ENCODE measurements at places on chromosomes 11 and 22.

DNA sequence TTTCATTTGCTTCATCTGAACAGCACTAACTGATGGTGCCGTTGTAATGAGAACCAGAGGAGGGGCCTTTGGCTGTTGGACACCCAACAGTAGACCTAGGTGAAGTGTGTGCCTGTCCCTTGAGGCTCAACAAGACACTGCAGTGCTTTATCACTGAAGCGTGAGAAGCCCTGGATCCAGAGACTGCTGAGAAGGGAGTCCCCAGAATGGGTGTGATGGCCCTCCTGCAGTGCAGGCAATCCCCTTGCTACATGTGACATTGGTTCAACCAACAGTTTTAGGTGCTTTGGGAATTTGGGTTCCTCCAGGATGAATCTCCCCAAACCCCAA, 125.6 kb downstream of the BRD1 start:
- no peak for DNase-seq

GRCh38 chr11:72038491-72038890, 39.8 kb downstream of the IL18BP start:
- no peak for DNase-seq

- no peak for DNase-seq
These were observed 189.3 kb downstream of the DBX1 start for GRCh38 chr11:19970944-19971343.

DNA sequence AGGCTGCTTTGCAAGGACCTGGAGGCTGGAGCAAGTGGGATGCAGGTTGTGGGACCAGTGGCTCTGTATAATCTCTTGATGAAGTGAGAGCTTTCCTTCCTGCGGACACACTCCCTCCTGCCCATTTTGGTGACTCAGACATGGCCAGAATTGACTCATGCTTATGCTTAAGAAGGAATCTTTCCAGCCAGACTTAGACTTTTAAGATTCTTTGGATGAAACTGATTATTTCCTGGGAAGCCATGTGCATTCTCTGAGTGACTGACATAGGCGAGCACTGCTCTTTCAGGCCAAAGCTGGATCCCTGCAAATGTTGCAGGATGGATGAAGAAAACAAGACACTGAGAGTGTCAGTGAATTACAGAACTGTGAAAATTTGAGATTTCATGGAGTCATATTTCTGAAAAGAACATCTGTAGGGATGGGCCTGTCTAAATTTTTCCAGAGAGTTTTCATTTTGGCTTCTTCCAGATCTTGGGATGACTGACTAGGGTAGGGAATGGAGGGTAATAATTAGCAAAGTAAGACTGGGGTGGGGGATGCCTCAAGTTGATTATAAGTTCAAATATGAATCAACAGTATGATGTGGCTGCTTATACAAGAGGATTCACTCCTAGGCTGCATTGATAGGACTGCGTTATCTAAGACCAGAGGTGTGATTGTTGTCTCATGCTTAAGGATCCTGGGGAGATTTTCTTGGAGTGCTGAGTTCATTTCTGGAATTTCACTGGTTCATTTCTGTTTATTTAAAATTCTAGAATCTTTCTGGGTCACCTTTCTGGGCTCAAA, 195.8 kb downstream of the HIPK3 start:
- DNase-seq = no peak

DNA sequence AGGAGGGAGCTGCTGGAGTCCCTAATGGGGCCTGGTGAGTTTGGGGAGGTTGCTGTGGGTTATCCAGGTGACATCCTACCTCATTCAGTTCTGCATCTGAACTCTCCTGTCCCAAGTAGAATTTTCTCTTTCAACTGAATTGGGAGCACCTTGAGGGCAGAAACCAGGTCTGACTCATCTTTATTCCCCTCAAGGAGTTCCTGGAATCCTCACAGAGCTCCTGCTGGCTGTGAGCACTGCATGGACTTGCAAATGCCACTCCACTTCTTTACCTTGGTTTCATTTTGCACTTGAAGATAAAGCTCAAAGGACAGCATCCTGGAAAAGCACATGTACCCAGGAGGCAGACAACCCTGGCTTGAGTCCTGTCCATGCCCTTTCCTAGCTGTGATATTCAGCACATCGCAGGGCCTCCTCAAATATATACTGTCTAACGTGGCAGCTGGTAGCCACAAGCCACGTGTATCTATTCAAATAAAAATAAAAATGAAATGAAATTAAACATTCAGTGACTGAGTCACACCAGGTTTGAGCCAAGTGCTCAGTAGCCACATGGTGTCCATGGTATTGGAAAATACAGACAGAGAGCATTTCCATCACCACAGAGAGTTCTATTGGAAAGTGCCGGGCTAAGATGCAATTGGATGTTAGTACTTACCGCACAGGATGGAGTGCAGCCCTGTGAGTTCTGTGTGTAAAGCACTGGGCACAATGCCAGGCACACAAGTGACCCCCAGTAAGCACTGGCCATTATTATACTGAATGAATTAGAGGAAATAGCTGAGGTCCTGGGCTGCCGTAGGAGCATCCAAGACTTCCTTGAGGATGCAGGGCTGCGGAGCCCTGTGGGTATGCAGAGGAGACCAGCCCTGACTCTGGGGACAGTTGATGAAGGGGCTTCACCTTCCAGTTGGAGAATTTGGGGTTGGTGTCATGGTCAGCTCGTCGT, 149.0 kb downstream of the PKNOX2 start:
- no peak for DNase-seq

DNA sequence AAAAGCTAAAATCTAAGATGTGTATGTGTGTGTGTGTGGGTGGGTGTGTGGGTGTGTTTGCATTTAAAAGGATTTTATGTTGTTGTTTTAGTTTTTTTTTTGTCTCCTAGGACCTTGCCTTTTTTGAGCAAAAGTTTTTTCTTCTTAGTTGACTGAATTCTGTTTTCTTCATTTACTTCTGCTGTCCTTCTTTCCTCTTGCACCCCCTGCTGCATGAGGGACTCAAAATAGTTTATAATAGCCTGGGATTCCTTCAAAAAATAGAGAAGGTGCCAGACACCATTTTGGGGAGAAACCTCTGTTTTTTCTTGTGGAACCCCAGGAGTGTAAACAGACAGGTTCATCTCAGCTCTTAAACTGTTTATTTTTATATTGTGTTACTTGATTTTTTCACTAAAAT, 817.7 kb downstream of the TBC1D22A start:
- DNase-seq = no peak

DNA sequence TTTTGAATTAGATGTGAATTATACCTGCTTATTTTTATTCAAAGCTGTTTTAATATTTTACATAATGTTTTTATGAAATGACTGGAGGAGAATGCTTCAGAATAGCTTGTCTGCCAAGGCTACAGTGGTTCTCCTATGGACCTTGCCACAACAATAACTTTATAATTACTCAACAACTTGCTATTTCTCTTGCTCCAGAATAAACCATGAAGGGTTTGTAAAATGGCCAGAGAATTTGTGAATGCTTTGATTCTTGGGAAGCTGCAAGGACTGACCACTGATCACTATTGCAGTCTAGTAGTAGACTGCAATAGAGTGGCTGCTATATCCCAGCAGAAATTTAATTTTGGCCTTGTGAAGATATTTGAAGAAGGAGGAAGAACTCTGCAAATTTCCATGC, 199.7 kb downstream of the FAT3 start:
- DNase-seq = no peak

DNA sequence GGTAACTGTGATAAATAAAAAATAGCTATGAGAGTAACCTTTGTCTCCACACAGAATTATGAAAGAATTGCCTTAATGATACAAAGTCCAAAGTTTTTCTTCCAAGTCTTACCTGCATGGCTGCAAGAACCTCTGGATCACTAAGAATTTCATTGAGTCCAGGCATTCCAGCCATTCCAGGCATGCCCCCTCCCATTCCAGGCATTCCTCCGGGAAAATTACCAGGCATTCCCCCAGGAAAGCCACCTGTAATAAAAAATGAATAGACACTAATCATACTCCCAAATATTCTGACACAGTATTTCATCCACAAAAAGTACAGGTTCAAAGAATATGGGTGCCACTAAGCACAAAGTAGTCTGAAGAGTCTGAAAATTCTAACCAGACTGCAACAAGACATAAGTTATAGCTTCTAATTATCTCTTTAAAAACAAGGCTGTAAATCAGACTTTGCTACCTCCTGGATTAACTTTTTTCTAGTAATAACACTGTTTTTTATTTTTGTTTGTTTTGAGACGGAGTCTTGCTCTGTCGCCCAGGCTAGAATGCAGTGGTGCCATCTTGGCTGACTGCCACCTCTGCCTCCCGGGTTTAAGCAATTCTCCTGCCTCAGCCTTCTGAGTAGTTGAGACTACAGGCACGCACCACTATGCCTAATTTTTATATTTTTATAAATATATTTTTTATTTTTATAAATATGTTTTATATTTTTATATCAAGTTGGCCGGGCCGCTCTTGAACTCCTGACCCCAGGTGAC, 8.0 kb upstream of the SLC25A17 start:
- no peak for DNase-seq

- DNase-seq = no peak
These were observed 42.6 kb downstream of the BRD1 start for GRCh38 chr22:49785046-49785521.

DNA sequence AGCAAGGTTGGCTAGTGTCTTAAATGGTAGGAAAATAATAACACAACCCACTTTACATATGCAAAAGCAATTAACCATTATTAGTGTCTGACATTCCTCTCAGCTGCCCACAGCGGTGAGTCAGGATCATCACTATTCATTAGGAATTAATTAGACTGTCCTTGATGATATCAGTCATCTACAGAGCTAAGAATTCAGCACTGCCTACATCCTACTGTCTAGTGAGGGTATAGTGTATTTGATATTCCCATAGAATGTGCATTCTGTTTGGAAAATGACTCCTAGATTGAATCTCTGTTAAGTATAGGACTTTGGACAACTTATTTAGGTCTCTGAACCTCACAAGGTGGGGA, 82.2 kb downstream of the TEAD1 start:
- no peak for DNase-seq

All from H9 (cell line).